Renal pelvis (tissue), 12 donors: ENCODE measurements at places on chromosomes 11 and 22. TPM values are rescaled to one million over a fixed set of nuclear protein-coding genes. Genes with fewer than 3 reads are reported as not detected.

DNA sequence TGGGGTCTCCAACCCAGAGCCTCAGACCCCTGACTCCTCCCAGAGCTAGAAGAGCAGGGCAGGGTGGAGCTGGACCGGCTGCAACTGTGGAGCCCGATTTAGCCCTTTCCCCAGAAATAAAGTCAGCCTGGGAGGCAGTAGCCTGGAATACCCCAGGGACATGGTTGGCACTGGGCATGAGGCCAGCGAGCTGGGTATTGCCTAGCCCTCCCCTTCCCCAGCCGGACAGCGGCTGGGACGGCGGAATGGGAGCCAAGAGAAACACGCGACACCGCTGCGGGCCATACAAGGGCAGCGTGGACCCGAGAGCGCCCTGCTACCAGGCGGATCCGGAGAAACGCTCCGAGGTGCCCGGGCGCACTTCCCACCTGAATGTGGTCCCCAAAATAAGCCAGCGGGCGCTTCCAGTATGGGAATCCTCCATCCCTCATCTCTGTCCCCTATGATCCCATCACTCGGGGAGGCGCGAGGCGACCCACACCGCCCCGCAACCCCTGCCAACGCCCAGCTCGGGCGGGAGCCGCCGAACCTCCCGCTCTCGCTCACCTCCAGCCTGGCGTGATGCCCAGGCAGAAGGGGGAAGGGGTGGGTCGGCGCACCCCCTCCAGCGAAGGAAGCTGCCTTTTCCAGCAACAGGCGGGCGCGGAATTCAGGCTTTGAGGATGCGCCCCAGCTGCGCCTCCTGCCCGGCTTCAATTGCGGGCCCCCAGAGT lies 758 bp downstream of the MCAM start:
- DNase-seq, result no peak

- peak; percentile 69 for DNase-seq
These were observed 53.2 kb downstream of the GRIK4 start for GRCh38 chr11:120564573-120565311.

DNA sequence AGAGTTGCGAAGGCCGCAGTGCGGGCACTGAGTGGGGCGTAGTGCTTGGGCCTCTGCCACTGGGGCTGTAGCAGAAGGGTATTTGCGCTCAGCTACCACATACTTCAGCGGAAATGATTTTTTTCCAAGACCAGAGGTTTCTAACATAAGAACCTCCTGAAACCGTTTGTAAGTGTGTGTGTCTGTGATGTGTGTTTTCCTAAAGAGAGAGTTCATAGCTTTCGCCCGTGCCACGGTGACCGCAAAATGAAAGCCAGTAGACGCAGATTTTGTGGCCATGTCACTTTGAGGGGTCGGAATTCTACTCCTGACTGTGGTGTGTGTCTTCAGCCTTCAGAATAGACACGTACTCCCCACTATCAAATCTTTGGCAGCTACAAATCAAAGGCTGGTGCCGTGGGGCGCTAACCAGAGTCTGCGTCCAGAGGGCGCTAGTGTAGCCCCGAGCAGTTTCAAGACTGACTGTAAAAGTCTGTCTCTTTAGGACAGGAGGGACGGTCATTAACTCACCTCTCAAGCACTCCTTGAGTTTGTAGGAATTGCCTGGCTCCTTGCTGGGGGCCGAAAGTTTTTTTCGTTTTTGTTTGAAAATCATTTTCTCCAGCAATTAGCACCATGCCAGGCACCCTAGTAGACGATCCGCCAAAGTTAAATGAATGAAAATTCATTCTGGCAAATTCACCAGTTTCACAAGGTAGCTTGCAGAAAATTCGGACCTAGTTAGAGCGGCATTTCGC lies 2.5 kb upstream of the CALCA start:
- no peak for DNase-seq

DNA sequence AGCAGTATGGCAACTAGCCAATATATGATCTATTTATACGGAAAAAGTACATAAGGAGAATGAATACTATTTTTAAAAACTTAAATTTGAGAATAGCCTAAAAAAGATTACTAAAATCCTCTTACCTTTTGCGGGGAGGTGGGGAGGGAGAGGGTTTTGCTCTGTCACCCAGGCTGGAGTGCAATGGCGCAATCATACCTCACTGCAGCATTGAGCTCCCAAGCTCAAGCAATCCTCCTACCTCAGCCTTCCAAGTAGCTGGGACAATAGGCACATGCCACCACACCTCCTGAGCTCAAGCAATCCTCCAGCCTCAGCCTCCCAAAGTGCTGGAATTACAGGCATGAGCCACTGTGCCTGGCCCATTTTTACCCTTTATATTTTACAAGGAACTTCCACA lies 82.0 kb downstream of the TTC28 start:
- DNase-seq, result no peak

DNA sequence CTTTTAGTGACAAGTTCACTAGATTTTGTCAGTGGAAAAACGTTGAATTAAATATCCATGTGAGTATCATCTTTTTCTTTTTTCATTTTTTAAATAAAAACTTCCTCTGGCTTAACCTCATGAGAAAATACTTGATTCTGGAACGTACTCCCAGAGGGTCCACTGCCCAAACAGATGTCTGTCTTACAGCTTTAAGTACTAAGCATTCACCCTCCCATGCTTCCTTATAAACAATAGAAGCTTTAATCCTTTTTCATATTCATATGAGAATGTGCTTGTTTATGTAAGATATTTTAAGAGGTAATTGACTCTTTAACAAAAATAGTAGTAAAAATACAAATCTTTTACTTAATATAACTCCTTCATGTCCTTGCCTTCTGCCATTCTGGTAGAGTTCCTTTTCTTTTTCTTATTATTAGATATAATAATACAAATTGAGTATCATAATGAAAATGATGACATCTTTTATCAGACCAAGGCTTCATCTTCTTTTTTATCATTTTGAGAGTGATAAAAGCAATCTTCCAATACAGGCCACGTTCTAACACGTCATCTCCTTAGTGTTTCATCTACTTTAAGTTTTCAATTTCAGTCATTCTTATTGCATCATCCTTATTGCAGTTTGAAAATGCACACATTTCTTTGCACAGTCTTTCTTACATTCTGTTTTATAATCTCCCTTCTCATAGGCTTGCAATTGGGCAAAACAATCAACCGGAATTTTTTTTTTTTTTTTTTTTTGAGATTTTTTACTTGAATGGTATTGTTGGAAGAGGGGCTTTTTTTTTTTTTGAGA lies 69.5 kb upstream of the MYO18B start:
- DNase-seq, result no peak

- no peak for DNase-seq
These were observed 125.8 kb downstream of the DDX10 start for GRCh38 chr11:108790501-108791299.

GRCh38 chr22:50115693-50116092 lies 25.9 kb downstream of the MOV10L1 start:
- no peak for DNase-seq

DNA sequence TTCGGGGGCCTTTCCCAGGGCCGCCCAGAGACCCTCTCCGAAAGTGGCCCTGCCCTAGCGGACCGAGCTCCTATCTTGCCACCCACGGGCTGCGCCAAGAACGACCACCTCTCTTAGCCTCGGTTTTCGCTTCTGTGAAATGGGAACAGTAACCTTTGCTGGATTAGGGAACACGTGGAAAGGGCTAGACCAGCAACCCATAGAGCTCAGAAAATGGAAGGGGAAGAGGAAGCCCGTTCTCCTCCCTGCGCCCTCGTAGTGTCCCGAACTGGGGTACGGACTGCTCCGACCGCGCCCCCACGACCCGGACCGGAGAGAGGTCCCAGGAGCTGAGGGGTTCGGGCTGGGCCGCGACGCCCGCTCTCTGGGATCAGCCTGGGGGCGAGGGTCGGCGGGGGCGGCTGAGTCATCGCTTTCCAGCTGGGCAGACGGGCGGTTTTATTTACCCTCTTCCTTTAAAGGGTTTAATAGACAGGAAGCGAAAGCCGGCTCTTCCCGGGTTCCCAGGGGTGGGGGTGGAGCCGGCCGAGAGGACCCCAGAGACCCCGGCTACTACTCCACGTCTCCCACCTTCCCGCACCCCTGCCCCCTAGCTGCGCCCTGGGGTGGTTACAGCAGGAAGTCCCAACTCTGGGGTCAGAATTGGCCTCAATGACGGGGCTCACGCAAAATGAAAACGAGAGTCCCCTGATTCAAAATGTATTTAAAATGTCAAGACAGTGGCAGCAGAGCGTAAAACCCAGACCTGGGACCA lies 907 bp upstream of the PHLDA2 start:
- no peak for DNase-seq

DNA sequence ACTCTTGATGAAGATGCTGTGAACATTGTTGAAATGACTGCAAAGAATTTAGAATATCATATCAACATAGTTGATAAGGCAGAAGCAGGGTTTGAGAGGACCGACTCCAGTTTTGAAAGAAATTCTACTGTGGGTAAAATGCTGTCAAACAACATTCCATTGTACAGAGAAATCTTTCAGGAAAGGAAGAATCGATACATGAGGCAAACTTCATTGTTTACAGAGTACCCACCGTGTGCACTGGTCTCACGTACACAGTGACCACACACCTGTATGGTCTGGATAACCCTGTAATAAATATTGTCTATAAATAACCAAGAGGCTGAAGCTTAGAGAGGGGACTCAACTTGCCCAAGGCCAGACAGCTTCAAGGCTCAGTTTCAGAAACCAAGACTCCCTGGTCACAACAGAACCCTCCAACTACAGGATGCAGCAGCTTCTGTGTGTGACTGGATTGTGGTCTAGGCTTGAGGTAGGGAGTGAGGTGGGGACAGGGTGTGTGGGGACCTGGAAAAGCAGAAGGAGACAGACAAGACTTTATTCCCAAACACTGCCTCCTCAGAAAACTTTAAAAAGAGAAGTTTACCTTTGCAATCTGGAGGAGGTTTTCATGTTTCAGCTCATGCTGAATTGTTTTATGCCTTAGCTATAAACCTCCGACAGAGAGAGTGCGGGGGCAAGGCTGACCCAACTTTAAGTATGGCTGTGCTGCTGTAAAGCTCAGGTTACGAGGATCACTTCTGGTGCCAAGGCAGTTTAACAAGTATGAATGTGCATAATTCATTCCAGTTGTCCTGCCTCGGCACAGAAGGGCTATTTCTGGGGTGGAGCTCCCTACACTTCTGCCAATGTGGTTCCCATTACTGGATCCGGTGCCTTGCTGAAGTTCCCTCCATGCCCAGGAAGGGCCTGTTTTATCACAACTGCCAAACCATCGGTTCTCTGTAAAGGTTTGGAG lies 372.6 kb upstream of the NARS2 start:
- DNase-seq, result peak; percentile 73

SERPING1 gene
- 141 TPM for polyA plus RNA-seq

WEE1 gene
- 91.3 TPM for polyA plus RNA-seq

GGT5 gene
- 19.0 TPM for polyA plus RNA-seq

UVRAG gene
- 15.6 TPM for polyA plus RNA-seq
